Activated naive CD8-positive, alpha-beta T cell treated with anti-CD3 and anti-CD28 coated beads, Interleukin-2, amount 10 ng/mL, durations not matched to agents 7 days and 5 days (primary cell): ENCODE measurements at places on chromosomes 16 and 17. TPM values are rescaled to one million over a fixed set of nuclear protein-coding genes. Genes with fewer than 3 reads are reported as not detected.

Gene FOXF1
- total RNA-seq: not detected

Gene HEXIM2
- total RNA-seq: 6.7 TPM

Gene CCDC137
- 31.3 TPM for total RNA-seq

Gene CYB5B
- 131 TPM for total RNA-seq

Gene ABCC11
- 0.09 TPM for total RNA-seq

Gene CAMTA2
- total RNA-seq: 62.0 TPM

Gene IGFBP4
- total RNA-seq: 13.2 TPM
